ENCODE measurements at places on chromosomes 1 and 21. TPM values are rescaled to one million over a fixed set of nuclear protein-coding genes. Genes with fewer than 3 reads are reported as not detected.

DNA sequence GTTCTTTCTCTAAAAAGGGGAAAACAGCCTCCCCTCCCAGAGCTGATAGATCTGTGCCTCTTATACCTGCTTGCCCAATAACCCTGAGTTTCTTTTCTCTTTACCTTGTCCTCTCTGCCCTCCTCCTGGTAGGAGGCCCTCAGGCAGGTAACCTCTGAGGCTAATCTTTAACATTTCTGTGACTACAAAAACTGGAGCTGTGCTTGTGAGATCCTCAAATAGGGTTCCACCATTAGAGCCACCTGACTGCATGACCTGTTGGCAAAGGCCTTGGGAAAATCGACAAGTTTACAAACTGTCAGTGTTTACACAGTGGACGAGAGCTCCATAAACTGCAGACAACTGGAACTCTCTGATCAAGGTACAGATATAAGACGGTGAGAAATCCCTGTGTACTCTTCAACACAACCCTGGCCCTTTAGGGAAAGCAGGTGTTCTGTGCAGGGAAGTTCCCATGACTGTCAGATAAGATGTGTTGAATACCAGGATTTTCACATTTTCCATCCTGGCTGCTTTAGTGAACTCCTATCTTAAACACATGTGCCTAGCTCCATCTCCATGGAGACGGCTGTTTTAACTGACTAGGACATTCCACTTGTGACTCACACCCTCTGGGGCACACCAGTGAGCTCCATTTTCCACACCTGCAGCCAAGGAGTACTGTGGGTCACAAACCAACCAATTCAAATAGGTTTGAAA is 38.3 kb downstream of the ECE1 start:
- DNase-seq, result peak; percentile 97

GRCh38 chr21:32463889-32464300 is 51.4 kb downstream of the EVA1C start:
- DNase-seq, result peak; percentile 98

- DNase-seq, result peak; percentile 77
These were observed 203.2 kb upstream of the SGIP1 start for GRCh38 chr1:66330722-66331141.

- DNase-seq, result peak; percentile 64
These were observed 31.1 kb upstream of the MACF1 start for GRCh38 chr1:39173119-39173994.

The CFHR5 gene
- not detected for total RNA-seq

The RAB13 gene
- 145 TPM for total RNA-seq

Measured in astrocyte (in vitro differentiated cells and primary cell).